ENCODE measurements at places on chromosomes 12 and 14.

DNA sequence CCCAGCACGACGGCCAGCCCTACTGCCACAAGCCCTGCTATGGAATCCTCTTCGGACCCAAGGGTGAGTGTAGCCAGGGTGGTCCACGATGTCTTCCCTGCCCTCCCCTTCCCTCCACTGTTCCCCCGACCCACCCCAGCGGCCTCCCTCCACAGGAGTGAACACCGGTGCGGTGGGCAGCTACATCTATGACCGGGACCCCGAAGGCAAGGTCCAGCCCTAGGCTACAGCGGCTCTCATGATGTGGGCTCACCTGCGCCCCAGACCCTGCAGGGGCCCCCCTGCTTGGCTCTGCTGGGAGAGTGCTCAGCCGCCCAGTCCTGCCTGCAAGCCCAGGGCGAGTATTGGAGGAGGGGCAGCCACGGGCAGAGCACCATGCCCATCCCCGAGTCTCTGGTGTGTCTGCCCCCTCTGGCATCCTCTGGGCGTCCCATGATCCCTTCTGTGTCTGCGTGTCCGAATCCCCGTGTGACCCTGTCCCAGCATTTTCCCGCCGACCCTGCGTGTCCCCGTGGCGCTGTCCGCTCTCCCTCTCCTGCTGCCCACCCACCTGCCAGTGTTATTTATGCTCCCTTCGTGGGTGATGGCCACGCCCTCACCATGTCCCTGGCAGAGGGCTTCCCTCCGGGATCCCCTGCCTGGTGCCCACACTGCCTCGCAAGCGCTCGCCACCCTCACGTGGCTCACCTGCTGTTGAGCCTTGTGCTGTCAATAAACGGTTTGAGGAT, 5.0 kb downstream of the CRIP2 start:
- no peak for DNase-seq

DNA sequence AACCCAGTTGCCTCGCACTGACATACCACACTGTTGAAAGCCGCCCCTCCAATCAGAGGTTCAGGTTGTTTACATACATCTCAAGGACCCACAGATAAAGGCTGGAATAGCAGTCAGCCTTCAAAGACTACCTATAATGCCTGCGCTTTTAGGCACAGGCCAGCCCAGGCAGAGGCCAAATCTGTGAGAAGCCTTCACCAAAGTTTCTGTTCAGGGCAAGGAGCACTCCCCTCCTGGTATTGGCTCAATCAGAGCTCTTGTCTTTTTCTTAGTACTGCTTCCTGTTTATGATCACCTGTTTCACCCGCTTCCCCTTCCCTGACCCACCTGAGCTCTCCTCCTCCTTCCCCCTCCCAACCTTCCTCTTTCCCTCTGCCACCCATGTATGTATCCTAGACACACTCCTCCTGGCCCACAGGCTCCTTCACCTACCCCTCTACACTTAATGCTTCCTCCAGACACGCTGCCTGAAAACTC, 34.8 kb downstream of the DUSP16 start:
- no peak for DNase-seq

- DNase-seq, result no peak
Measured at GRCh38 chr12:5395443-5396271, 36.3 kb upstream of the NTF3 start.

DNA sequence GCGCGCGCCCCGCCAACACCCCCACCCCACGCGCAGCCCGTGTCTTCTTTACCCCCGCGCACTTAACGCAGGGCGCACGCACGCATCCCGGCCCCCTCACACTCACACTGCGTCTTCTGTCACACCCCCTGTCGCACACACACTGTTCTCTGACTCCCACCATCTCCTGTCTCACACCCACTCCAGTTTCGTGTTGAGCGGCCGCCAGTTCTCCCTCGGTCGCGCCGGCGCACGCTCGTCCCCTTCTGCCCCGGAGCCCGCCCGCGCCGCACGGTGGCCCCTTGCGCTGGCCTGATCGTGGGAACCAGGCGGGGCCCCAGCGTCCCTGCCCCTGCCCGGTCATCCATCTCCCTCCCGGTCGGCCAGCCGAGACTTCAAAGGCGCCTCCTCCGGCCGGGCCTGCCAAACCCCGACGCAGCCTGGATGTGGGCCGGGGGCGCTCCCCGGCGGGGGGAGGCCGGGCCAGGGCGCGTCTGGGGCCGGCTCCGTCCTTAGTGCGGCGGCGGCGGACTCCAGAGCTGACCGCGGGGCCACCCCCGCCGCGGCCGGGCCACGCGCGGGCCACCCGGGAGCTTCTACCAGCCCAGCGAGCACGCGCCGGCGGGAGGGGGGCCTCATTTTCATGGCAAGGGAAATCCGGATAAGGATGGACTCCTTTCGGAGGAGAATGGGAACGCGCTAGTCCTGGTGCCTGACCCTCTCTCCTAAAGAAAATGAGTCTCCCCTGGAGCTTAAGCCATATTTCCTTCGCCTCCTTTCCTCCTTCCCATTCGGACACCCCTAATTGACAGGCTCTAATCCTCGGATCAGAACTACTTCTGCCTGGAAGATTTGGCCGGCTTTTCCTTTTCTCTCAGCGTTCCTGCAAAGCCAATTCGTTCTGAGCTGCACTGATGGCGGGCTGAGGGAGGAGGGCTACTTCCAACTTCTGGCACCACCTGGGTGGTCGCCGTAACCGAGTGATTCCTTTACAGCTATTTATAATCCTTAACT, 82.0 kb upstream of the HMGA2 start:
- peak; percentile 7 for DNase-seq

GRCh38 chr12:3416670-3417069, 74.3 kb upstream of the PRMT8 start:
- no peak for DNase-seq

GRCh38 chr14:104437703-104438102, 141.9 kb upstream of the C14orf180 start:
- no peak for DNase-seq

DNA sequence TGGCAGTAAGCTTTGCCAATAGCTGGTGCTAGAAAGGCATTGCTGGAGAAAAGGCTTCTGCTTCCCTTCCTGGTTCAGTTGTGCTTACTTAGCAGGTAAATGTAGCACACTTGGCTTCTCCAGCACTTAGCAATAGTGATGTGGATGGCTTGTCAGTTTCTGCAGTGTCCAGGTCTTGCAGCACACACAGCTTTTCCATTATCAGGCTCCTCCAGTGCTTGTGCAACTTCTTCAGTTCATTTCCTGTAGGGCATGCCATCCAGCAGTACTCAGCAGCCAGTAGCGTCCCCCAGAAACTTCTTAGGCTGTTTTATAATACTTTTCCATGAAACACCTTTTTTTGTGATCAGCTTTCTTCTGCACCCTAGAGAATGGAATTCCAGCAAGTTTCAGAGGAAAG, 154.6 kb downstream of the SLC6A15 start:
- no peak for DNase-seq

DNA sequence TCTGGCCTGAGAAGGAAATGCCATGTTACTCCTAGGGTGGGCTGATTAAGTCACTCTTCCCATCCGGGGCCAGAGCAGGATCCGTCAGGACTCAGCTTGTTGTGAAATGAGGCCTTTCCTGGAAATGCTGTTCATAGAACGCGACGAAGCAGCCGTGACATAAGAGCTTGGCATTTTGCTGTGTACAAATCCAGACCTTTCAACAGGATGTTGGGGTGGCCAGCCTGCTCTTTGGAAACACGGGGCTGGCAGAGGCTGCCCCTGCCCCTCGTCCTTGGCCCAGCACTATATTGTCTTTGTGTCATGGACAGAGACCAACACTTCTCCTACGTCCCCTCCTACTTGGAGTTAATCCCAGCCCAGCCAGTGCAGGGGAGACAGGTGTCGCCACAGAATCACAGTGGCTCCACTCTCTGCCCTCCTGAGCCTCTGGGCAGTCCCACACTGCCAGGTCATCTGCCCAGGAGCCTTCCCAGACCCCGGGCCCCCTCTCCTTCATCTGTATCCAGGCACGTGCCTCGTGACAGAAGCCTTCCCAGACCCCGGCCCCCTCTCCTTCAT, 18.6 kb upstream of the EIF5 start:
- DNase-seq, result no peak
